ENCODE measurements at places on chromosomes 1 and 21.

DNA sequence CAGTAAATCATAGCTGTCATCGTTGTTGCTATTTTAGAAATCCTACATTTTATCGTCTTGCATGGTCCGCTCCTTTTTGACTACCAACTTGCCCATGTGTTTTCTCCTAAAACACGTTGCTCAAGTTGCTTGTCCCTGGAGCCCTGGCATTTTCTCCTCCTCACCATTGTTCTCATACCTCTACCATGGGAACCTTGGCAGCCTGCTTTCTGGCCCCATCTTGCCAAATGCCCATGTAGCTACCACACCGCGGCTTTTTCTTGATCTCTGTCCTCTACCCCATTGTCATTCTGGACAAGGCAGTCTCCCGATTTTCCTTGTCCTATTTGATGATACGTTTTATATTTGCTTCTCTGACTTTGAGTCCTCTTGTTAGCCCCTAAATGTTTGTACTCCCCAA is 50.2 kb downstream of the MRPS6 start:
- DNase-seq: no peak

DNA sequence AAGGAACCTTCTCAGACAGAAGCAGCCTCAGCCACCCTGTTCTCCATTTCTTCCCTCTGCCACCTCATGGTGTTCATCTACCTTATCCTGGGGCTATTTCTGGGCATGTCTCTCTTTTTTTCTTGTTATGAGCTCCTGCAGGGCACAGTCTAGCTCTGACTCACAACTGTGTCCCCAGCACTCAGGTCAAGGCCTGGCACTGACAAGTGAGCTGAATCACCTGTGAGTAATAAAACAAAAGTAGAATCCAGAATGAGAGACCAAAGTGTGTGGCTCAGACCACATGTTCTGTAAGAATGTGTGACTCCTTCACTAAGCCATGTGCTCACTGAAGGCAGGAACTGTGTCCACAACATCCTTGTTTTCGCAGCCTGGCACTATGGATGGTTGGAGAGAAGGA is 23.2 kb downstream of the C1orf94 start:
- peak; percentile 80 for DNase-seq

- no peak for DNase-seq
These were observed 18.7 kb upstream of the KCNN3 start for GRCh38 chr1:154888757-154889156.

GRCh38 chr1:53951697-53952096 is 5.5 kb downstream of the LRRC42 start:
- no peak for DNase-seq

DNA sequence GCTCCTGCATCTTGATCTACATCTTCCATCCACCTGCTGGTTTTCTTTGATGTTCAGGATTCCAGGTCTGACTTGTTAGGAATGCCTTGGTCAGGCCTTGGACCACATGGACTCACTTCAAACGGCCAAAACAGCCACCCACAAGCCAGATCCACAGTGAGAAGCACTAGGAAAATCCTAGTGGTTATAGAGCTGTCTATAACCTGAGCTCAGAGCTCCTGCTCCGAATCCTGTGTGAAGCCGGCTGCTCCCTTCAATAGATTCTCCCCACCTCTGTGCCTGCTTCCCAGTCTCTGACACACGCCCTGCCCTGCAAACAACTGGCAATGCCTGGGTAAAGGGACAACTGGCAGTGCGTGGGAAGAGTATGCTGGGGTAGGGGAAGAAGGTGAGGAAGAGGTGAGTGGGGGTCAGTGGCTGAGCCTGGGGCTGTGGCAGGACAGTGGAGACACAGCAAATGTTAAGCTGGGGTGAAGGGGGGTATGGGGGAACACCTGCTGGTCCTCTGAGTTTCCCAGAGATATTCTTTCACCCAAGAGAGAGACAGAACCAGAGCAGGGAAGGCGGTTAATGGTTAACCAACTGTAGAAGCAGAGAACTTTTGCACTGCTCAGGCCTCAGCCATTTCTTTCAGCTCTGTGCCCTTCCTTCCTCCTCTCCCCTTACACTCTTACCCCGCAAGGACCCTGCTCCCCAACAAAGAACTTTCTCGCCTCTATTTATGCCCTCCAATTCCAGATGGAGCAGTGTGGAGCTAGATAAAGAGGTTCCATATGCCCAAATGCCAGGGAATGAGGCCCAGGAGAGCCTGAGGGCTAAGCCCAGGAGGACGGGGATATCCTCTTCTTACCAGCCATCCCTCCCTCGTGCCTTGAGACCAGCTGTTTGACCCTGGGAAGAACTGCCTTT is 4.5 kb downstream of the PLXNA2 start:
- no peak for DNase-seq

DNA sequence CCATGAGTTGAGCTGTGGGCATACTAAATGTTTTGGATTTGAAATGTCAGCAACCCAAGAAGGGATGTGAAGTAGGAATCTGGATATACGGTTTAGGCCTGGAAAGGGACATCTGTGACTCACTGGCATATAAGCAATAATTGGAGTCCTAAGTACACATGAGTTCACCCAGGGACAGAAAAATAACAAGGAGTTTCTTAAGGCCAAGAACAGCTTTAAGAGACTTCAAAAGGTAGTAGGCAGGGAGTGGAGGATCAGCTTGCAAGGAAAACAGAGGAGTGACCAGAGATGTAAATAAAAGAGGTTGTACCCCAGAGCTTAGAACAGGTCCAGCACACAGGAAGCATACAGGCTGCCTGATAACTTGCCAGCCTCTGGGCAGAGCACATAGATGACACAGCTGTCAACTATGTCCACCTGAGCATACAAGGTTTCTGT is 28.1 kb downstream of the TMEM50B start:
- DNase-seq: peak; percentile 14

DNA sequence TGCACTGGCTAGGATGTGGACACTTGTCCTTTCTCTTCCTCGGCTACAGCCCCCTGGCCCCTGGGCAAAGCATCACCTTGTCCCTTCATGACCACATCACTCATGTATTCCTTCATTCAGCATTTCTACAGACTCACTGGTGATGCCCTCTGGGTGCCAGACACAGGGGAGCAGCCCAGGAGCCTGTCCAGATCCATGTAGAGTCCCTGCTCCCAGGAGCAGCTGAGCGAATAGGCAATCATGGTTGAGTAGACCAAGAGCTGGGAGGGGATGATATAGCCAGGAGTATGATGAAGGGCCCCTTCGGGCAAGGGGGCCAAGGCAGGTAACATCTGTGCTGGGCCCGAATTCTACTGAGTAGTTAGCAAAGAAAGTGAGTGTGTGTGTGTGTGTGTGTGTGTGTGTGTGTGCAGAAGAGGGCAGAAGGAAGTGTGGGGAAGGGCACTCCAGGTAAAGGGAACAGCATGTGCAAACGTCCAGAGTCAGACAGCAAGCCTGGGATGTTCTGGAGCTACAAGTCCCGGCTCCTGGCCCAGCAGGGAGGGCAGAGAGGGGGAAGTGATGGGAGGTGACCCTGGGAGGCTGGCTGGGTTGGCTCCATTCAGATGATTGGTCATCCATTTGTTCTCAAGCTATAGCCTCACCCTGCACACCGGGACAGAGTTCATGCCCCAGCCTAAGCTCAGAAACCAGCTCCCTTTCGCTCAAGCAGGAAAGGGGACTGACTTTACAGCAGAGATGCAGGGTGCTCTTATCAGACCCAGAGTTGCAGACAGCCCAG is 21.0 kb upstream of the PIK3CD start:
- DNase-seq: no peak

GRCh38 chr1:150678988-150679387 is 18.0 kb downstream of the GOLPH3L start:
- DNase-seq: no peak

GRCh38 chr1:29478879-29479278 is 242.6 kb downstream of the PTPRU start:
- no peak for DNase-seq

- no peak for DNase-seq
These were observed 88.7 kb upstream of the IRF2BP2 start for GRCh38 chr1:234698686-234699085.

DNA sequence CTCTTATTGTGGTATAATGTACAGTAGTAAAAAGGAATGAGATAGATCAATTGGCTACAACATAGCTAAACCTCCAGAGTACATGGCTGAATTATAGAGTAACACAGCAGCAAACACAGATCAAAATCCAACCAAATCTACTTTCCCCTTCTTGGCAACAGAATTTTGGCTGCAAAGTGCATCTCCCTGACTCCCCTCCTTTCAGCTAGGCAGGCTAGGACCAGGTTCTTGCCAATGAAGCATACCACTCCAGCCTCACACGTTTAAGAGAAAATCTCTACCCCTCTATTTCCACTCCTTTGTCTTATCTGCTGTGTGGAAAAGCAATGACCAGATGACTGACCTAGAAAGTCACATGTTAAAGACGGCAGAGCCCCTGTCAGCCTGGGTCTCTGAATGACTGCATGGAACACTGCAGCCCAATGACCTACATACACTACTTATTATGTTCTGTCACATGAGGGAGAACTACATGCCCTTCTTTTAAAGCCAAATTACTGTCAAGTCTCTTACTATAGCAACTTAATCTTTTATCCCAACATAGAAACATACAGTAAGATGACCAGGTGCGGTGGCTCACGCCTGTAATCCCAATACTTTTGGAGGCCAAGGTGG is 99.1 kb downstream of the HLCS start:
- no peak for DNase-seq

- DNase-seq: no peak
These were observed 15.9 kb downstream of the HSPA13 start for GRCh38 chr21:14366998-14367397.

- DNase-seq: no peak
These were observed 34.9 kb downstream of the WNT9A start for GRCh38 chr1:227912866-227913265.
